ENCODE measurements at places on chromosomes 2 and 18.

DNA sequence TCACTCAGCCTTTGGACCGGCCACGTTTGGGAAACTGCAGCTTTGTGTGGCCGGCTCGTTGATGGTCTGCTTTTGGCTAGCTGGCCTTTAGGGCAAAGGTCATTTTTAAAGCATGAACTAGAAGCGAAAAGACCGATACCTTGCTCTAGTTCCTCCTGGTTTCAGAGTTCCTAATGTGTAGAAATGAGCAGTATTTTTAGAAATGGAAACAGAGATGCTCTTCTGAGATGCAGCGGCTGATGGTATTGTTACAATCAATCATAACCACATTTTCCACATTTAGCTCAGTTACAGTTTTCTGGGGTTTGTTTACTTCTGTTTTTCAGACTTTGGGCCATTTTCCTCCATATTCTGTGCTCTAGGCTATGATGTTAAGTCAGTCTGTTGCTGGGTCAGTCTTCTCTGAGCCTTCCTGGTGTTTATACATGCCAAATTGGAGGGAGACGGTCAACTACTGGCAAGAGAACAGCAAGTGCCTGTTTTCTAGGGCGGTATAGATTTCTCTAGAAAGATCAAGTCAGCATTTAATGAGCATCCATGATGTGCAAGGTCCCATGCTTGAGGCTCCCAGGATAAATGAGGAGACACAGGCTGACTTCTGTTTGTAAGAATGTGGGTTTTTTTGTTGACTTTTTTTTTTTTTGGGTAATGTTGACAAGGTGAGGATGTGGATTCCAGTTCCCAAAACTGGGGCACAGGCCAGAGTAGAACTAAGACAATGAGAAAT lies 28.0 kb downstream of the RNF144A start:
- peaks cover 36% of the 10 kb centered on the region for H3K36me3 ChIP-seq
- H3K27me3 ChIP-seq, result no peaks in the 10 kb centered on the region
- peaks cover 10% of the 10 kb centered on the region for H3K4me1 ChIP-seq
- no peak for DNase-seq
- no peak overlapping the region for H3K27ac ChIP-seq
- H3K4me3 ChIP-seq, result no peak overlapping the region

GRCh38 chr2:5140347-5140746 lies 551.8 kb upstream of the SOX11 start:
- no peak for DNase-seq
- H3K36me3 ChIP-seq, result no peaks in the 10 kb centered on the region
- H3K4me3 ChIP-seq, result no peak overlapping the region
- H3K27ac ChIP-seq, result no peak overlapping the region
- no peaks in the 10 kb centered on the region for H3K4me1 ChIP-seq

GRCh38 chr2:120395221-120396012 lies 49.5 kb downstream of the INHBB start:
- H3K4me3 ChIP-seq, result no peak overlapping the region
- peaks cover 3% of the 10 kb centered on the region for H3K27me3 ChIP-seq
- no peaks in the 10 kb centered on the region for H3K36me3 ChIP-seq
- no peak overlapping the region for H3K27ac ChIP-seq
- H3K4me1 ChIP-seq, result no peaks in the 10 kb centered on the region

GRCh38 chr2:131039101-131039440 lies 54.2 kb downstream of the FAM168B start:
- no peak overlapping the region for H3K27ac ChIP-seq
- DNase-seq, result peak; percentile 6
- H3K27me3 ChIP-seq, result peaks cover 7% of the 10 kb centered on the region

- peaks cover 6% of the 10 kb centered on the region for H3K27me3 ChIP-seq
- H3K36me3 ChIP-seq, result no peaks in the 10 kb centered on the region
- H3K27ac ChIP-seq, result no peak overlapping the region
- H3K4me3 ChIP-seq, result no peak overlapping the region
- H3K4me1 ChIP-seq, result peaks cover 5% of the 10 kb centered on the region
- peak; percentile 19 for DNase-seq
These were observed 401.2 kb downstream of the GALR1 start for GRCh38 chr18:77650799-77651385.

DNA sequence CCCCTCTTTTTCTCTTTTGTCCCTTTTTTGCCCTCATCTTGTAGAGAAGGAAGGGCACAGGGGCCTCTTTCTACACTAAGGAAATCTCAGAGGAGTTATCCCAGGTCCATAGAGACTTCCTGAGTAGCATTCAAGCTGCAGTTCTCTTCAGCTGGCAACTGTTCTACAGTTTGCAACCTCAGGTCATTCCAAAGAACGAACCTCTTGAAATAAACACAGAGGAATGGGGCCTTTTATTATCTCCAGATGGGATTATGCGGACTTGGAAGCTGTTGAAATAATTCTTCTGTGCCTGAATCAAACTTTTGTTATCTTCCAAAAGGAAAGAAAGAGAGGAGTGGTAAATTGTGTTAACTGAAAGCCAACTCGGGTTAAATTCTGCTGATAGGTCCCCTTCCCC lies 31.0 kb upstream of the NFE2L2 start:
- no peak for DNase-seq
- H3K27ac ChIP-seq, result no peak overlapping the region
- H3K4me3 ChIP-seq, result no peak overlapping the region
- H3K27me3 ChIP-seq, result no peaks in the 10 kb centered on the region

DNA sequence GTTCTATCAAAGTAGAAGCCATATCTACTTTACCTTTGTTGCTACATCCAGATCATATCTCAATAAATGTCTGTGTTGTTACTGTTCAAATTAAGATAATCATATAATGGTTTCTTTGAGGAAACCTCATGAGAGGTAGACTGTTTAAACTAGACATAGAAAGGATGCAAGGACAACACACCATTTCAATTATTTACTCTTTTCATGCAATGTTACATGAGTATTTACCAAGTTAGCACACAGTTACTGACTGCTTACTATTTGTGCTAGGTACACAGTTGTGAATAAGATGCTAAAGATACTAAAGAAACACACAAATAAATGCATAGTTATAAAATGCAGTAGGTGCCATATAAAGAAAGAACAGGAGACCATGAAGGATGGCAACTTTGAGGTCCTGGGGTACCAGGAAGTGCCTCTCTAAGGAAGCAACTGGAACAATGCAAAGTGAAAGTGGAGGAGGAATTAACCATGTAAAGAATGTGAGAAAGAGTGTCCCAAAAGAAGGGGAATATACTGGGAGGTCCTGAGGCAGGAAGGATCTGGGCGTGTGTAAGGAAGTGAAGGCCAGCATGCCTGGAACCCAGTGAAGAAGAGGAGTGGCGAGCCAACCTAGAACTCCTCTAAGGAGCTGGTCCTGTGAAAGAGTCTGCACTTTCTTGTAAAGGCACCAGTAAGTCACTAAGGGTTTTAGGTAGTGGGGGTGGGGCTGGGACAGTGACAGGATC lies 39.4 kb downstream of the RBMS1 start:
- H3K36me3 ChIP-seq, result no peaks in the 10 kb centered on the region
- DNase-seq, result no peak
- no peak overlapping the region for H3K4me3 ChIP-seq
- H3K27me3 ChIP-seq, result no peaks in the 10 kb centered on the region
- H3K4me1 ChIP-seq, result peaks cover 16% of the 10 kb centered on the region
- no peak overlapping the region for H3K27ac ChIP-seq

DNA sequence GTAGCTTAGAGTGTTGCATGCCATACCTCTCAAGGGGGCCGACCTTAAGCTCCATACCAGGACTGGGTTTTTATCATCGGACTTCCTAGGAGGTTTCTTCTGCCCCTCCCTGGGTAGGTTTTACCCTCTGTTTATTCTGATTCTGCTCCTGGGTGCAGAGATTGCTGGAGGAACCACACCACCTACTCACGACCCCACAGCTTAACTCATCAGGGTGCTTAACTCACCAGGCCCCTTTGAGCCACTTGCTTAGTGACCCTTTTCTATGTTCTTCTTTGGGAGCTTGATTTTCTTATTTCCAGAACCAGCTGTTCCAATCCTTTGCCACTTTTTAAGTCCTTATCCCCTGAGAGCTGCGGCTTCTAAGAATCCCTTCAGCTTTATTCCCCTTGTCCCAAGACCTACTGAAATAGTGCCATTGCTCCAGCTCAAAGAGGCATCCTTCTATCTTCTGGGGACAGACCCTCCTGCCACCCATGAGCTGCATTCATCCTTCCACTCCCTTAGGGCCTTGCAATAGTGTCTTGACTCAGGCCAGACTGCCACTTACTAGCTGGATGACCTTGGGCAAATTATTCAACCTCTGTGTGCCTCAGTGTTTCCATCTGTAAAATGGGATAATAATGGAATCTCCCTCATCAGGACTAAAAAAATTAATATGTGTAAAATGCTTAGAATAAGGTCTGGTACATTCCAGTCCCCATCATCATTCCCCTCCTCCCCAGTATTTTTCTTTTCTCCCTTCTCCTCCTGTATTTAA lies 5.8 kb downstream of the OXER1 start:
- H3K27ac ChIP-seq, result no peak overlapping the region
- H3K27me3 ChIP-seq, result no peaks in the 10 kb centered on the region
- no peak for DNase-seq
- H3K36me3 ChIP-seq, result peaks cover 9% of the 10 kb centered on the region
- H3K4me1 ChIP-seq, result peaks cover 4% of the 10 kb centered on the region

DNA sequence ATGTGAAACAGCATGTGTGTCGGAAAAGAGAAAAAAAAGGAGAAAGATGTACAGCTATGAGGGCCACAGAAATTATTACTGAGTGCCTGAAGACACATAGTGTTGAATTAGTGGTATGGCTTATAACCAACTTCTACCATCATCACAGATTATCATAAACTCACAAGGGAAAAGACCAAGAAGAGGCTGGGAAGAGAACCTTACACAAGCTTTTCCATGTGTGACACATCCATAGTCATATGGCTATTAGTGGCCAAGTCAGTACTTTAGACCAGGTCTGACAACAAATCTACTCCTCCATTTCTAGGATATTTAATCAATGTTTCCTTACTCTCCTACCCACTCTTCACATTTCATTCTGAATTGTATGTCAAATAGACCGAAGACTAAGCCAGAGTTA lies 3.5 kb upstream of the GALNT5 start:
- H3K36me3 ChIP-seq, result no peaks in the 10 kb centered on the region
- no peak overlapping the region for H3K4me3 ChIP-seq
- DNase-seq, result no peak

DNA sequence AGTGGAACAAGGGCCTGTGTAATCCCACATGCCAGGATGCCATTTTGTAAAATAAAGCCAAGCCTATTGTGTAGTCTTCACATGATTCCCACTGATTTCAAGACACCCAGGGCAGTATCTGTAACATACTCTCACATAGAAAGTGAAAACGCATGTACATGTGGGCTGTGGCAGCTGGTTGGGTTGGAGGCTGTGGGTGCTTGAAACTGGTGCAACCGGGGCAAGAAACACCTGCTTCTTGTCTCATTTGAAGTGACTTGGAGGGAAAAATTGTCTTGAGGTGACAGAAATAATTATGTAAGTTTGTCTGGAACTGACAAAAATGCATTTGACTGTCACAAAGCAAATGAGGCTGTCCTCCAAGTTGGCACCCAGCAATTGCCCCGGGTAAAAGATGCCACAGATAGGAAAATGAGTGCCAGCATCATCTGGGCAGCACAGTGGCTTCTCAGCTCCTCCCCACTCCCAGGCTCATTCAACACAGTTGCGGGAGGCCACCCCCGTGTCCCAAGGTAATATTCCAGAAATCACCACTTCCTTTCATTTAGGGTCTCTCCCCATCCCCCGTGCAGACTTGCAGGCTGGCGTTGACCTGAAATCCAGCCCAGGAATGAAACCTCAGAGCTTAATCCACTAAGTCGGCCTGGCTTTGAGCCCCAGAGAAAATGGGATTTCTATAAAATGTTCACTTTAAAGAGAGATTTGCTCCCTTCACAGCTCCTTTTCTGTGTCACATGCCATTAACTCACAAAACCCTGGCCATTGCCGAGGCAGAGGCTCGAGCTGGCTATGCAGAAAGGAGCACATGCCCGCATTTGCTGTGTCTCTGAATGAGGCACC lies 293.9 kb upstream of the PARD3B start:
- H3K27ac ChIP-seq, result no peak overlapping the region
- no peak for DNase-seq
- no peak overlapping the region for H3K4me3 ChIP-seq
- H3K27me3 ChIP-seq, result no peaks in the 10 kb centered on the region
- no peaks in the 10 kb centered on the region for H3K36me3 ChIP-seq
- H3K4me1 ChIP-seq, result no peaks in the 10 kb centered on the region

DNA sequence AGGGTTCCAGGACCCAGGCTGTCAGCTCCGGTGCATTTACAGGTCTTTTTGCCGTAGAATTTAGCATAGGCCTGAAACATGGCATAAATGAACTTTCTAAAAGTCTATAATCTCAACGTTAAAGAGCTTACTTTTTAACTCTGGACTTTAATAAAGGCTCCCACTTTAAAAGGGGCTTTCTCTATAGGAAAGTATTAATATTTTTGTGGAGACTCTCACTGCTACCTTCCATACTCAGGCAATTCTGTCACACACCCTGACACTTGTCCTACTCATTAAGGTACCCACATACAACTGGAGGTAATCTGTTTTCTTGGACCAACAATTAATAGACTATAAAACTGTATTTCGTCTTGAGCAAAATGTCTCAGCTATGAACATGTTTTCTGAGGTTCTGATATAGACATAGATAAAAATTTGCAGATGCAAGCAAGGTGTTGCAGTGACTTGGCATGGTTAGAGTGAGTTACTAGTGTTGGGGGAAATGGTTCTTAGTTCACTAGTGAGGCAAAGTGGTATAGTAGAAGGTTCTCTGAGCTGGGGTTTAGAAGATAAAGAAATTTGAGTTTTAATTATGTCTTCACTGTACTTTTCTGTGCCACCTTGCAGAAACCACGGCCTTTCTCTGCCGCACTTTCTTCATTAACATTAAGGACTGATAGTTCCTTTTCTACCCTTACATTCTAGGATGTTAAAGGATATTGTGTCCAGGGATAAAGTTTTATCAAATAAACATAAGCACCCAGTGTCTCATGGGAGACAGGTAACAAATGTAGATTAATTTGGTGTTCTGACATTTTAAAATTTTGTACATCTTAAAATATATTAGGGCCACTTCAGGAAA lies 10.8 kb upstream of the NR4A2 start:
- peak overlapping the region; percentile 87 for H3K4me3 ChIP-seq
- no peaks in the 10 kb centered on the region for H3K27me3 ChIP-seq
- DNase-seq, result no peak
- H3K36me3 ChIP-seq, result no peaks in the 10 kb centered on the region

GRCh38 chr2:148593421-148593820 lies 51.1 kb upstream of the EPC2 start:
- no peaks in the 10 kb centered on the region for H3K36me3 ChIP-seq
- no peaks in the 10 kb centered on the region for H3K4me1 ChIP-seq
- DNase-seq, result no peak
- no peak overlapping the region for H3K4me3 ChIP-seq

GRCh38 chr2:104834431-104835153 lies 19.3 kb upstream of the POU3F3 start:
- DNase-seq, result no peak
- H3K4me1 ChIP-seq, result no peaks in the 10 kb centered on the region
- no peak overlapping the region for H3K27ac ChIP-seq

- DNase-seq, result no peak
- no peak overlapping the region for H3K27ac ChIP-seq
- no peaks in the 10 kb centered on the region for H3K27me3 ChIP-seq
- no peaks in the 10 kb centered on the region for H3K36me3 ChIP-seq
- no peaks in the 10 kb centered on the region for H3K4me1 ChIP-seq
- H3K4me3 ChIP-seq, result no peak overlapping the region
These were observed 555.8 kb downstream of the SATB2 start for GRCh38 chr2:198901894-198902293.

Measured in CD4-positive, alpha-beta T cell (primary cell).